Mammary epithelial cell (primary cell): ENCODE measurements at places on chromosomes 11 and 22. TPM values are rescaled to one million over a fixed set of nuclear protein-coding genes. Genes with fewer than 3 reads are reported as not detected.

Gene DDTL
- 0.17 TPM for total RNA-seq

Gene KDM4D
- 0.91 and 1.0 TPM in 2 replicates for total RNA-seq

Gene APOBEC3B
- 0.83 TPM for total RNA-seq

Gene TRAF6
- total RNA-seq = 11.2 and 11.4 TPM in 2 replicates

Gene CHRDL2
- not detected in 2 replicates for total RNA-seq

Gene DEPDC5
- total RNA-seq = 12.5 and 23.6 TPM in 2 replicates

Gene PANX2
- total RNA-seq = 3.8 and 4.4 TPM in 2 replicates

Gene OR10D3
- not detected for total RNA-seq

Gene C11orf58
- 115 and 178 TPM in 2 replicates for total RNA-seq

Gene XBP1
- total RNA-seq = 166 and 298 TPM in 2 replicates

Gene IGHMBP2
- total RNA-seq = 17.1 and 19.6 TPM in 2 replicates

Gene BAIAP2L2
- total RNA-seq = 8.7 and 10.1 TPM in 2 replicates

Gene NDUFC2
- total RNA-seq = 162 and 209 TPM in 2 replicates

Gene KCNQ1OT1
- 1.0 TPM for total RNA-seq

Gene EIF3M
- 469 TPM for total RNA-seq

Gene DESI1
- total RNA-seq = 40.2 TPM

Gene TSPO
- total RNA-seq = 360 and 368 TPM in 2 replicates

Gene RIC3
- 3.6 and 5.1 TPM in 2 replicates for total RNA-seq

Gene INCENP
- 25.0 and 60.6 TPM in 2 replicates for total RNA-seq

Gene TSSK2
- total RNA-seq = 0.16 TPM in 1 of 2 replicates, not detected in the other

Gene DCHS1
- total RNA-seq = 0.56 and 0.59 TPM in 2 replicates

Gene AIFM3
- 0.24 and 0.69 TPM in 2 replicates for total RNA-seq

Gene TMEM191C
- total RNA-seq = 1.5 and 1.9 TPM in 2 replicates

Gene MYEOV
- total RNA-seq = 0.67 TPM

Gene CLTCL1
- 30.0 TPM for total RNA-seq

Gene EFEMP2
- 7.5 and 7.6 TPM in 2 replicates for total RNA-seq

Gene OR52H1
- total RNA-seq = not detected

Gene GPR83
- total RNA-seq = under 0.01 TPM

Gene ACER3
- 30.2 and 46.0 TPM in 2 replicates for total RNA-seq

Gene PDHX
- 33.4 and 35.5 TPM in 2 replicates for total RNA-seq

Gene CASP12
- not detected in 2 replicates for total RNA-seq

Gene MFRP
- not detected in 2 replicates for total RNA-seq

Gene MIAT
- total RNA-seq = 0.48 and 0.64 TPM in 2 replicates

Gene SAA1
- total RNA-seq = 18.2 TPM

Gene MMP10
- total RNA-seq = 21.5 and 30.6 TPM in 2 replicates

Gene SLC25A17
- 28.2 and 31.6 TPM in 2 replicates for total RNA-seq

Gene YPEL1
- total RNA-seq = 0.07 TPM in 1 of 2 replicates, not detected in the other

Gene DAGLA
- 0.67 TPM for total RNA-seq

Gene ROBO4
- 1.4 and 2.0 TPM in 2 replicates for total RNA-seq
